ENCODE measurements at places on chromosomes 12 and 14. TPM values are rescaled to one million over a fixed set of nuclear protein-coding genes. Genes with fewer than 3 reads are reported as not detected.

The TSHR gene
- total RNA-seq, result not detected

The PIP4P1 gene
- total RNA-seq, result 46.2 TPM

The ZC2HC1C gene
- 2.5 TPM for total RNA-seq

The ANO2 gene
- total RNA-seq, result 0.63 TPM

The FGF6 gene
- total RNA-seq, result not detected

The CCDC60 gene
- total RNA-seq, result not detected

- H3K27me3 ChIP-seq, result no peaks in the 10 kb centered on the region
- H3K4me3 ChIP-seq, result no peak overlapping the region
- H3K4me1 ChIP-seq, result no peaks in the 10 kb centered on the region
- H3K36me3 ChIP-seq, result no peaks in the 10 kb centered on the region
- DNase-seq, result no peak
Observed at GRCh38 chr14:87457720-87458119, 535.3 kb downstream of the GALC start.

DNA sequence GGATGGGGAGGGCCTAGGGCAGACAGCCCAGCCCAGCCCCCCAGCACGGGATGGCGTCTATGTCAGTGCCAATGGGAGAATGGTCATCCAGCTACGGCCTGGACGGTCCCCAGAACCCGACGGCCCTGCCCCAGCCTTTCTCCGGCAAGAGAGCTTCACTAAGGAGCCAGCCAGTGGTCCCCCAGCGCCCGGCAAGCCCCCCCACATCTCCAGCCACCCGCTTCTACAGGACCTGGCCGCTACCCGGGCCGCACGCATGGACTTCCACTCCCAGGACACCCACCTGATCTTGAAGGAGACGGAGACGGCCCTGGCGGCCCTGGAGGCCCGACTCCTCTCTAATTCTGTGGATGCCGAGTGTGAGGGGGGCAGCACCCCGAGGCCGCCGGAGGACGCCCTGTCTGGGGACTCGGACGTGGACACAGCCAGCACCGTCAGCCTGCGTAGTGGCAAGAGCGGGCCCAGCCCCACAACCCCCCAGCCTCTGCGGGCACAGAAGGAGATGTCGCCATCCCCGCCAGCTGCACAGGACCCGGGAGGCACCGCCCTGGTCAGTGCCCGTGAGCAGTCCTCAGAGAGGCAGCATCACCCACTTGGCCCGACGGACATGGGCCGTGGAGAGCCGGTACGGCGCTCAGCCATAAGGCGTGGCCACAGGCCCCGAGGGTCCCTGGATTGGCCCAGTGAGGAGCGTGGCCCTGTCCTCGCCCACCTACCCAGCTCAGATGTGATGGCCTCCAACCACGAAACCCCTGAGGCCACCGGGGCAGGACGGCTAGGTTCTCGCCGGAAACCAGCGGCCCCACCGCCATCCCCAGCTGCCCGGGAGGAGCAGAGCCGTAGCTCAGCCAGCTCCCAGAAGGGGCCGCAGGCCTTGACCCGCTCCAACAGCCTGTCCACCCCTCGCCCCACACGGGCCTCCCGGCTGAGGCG lies 21.9 kb downstream of the CEP170B start:
- H3K27ac ChIP-seq, result no peak overlapping the region
- H3K27me3 ChIP-seq, result no peaks in the 10 kb centered on the region
- H3K4me1 ChIP-seq, result peaks cover 4% of the 10 kb centered on the region
- H3K4me3 ChIP-seq, result no peak overlapping the region
- peak; percentile 0 for DNase-seq

- H3K36me3 ChIP-seq, result no peaks in the 10 kb centered on the region
- no peak for DNase-seq
- no peak overlapping the region for H3K27ac ChIP-seq
- no peaks in the 10 kb centered on the region for H3K27me3 ChIP-seq
- H3K4me1 ChIP-seq, result no peaks in the 10 kb centered on the region
- H3K4me3 ChIP-seq, result no peak overlapping the region
Observed at GRCh38 chr12:52608161-52608560, 6.9 kb upstream of the KRT72 start.

- DNase-seq, result peak; percentile 67
- no peaks in the 10 kb centered on the region for H3K36me3 ChIP-seq
- H3K27ac ChIP-seq, result peak overlapping the region; percentile 29
Observed at GRCh38 chr12:12081836-12082497, 11.2 kb downstream of the BCL2L14 start.

DNA sequence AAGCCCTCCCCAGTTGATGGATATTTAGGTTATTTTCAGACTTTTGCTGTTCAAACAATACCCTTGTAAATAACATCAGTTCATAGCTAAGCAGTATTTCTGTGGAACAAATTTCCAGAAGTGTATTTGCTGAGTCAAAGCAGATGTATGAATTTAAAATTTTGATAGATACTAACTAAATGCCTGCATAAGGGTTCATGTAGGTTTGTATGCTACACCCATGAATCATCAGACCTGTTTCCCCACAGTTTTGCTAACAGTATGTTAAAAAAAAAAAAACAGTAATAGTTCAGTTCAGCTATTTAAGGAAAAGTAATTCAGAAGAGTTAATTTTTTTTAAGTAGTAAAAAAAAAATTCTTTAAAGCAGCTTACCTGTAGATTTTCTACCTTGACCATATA lies 236.1 kb upstream of the DIO2 start:
- no peaks in the 10 kb centered on the region for H3K36me3 ChIP-seq
- H3K27me3 ChIP-seq, result no peaks in the 10 kb centered on the region
- no peak overlapping the region for H3K27ac ChIP-seq
- no peak for DNase-seq

DNA sequence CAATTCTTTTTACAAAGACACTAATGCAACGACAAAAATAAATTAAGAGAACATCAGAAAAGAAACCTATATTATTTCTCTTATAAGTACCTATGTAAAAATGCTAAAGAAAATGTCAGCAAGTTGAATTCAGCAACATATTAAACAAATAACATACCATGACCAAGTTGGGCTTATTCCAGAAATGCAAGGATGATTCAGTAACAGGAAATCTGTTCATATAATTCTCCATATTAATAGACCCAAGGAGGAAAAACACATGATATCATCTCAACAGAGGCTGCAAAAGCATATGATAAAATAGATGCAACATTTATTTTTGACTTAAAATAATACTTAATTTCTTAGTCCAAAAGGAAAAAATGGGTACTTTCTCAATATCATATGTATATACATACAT lies 25.1 kb upstream of the GPHB5 start:
- no peaks in the 10 kb centered on the region for H3K4me1 ChIP-seq
- no peaks in the 10 kb centered on the region for H3K27me3 ChIP-seq
- no peak overlapping the region for H3K4me3 ChIP-seq
- no peak overlapping the region for H3K27ac ChIP-seq
- DNase-seq, result no peak
- no peaks in the 10 kb centered on the region for H3K36me3 ChIP-seq

DNA sequence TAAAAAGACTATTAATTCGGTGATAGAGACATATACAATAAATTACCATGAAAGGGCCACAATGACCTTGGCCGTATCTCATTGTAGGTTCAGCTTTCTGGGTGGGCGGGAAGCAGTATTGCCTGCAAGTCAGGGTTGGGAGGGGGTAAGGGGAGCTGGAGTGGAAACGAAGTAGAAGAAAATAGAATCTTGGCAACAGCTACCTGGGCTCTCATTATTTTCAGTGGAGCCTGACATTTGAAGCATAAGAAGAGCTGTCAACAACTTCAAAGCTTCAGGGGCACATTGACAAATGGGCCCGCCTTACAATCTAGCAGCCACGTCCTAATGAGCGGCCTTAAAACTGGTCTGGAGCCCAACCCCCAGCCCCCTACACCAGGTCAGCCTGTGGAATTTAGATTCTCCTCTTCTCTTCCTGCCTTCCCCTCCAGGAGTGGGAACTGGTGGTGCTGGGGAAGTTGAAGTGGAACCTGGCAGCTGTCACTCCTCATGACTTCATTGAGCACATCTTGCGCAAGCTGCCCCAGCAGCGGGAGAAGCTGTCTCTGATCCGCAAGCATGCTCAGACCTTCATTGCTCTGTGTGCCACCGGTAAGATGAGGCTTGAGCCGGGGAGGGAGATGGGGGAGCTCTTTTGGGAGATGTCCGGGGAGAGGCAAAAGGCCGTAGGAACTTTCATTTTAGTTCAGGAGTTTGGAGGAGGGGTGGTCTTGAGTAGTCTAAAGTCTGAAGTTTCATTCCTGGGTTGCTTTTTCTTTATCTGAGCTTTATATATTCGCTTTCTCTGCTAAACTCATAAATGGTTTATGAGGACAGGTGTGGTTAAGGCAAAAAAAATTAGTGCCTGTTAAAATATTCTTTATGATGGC lies 5.0 kb downstream of the CCND2 start:
- H3K4me3 ChIP-seq, result no peak overlapping the region
- H3K27me3 ChIP-seq, result peaks cover 9% of the 10 kb centered on the region
- no peaks in the 10 kb centered on the region for H3K36me3 ChIP-seq
- peaks cover 35% of the 10 kb centered on the region for H3K4me1 ChIP-seq
- peak; percentile 50 for DNase-seq
- H3K27ac ChIP-seq, result no peak overlapping the region

GRCh38 chr14:54787261-54787660 lies 115.4 kb downstream of the GCH1 start:
- no peaks in the 10 kb centered on the region for H3K36me3 ChIP-seq
- H3K27ac ChIP-seq, result no peak overlapping the region
- H3K4me3 ChIP-seq, result no peak overlapping the region
- H3K27me3 ChIP-seq, result no peaks in the 10 kb centered on the region

GRCh38 chr12:120678572-120678971 lies 8.4 kb upstream of the MLEC start:
- H3K27me3 ChIP-seq, result no peaks in the 10 kb centered on the region
- no peak overlapping the region for H3K4me3 ChIP-seq
- peaks cover 12% of the 10 kb centered on the region for H3K4me1 ChIP-seq
- no peak overlapping the region for H3K27ac ChIP-seq
- H3K36me3 ChIP-seq, result no peaks in the 10 kb centered on the region

- DNase-seq, result no peak
- no peak overlapping the region for H3K4me3 ChIP-seq
- no peaks in the 10 kb centered on the region for H3K27me3 ChIP-seq
- H3K36me3 ChIP-seq, result no peaks in the 10 kb centered on the region
Observed at GRCh38 chr14:68998062-68998461, 19.0 kb upstream of the ACTN1 start.

GRCh38 chr14:100476012-100476822 lies 111.0 kb downstream of the BEGAIN start:
- no peak for DNase-seq
- no peak overlapping the region for H3K4me3 ChIP-seq
- H3K4me1 ChIP-seq, result no peaks in the 10 kb centered on the region
- H3K36me3 ChIP-seq, result no peaks in the 10 kb centered on the region
- no peaks in the 10 kb centered on the region for H3K27me3 ChIP-seq

GRCh38 chr14:99534863-99535262 lies 53.7 kb downstream of the CCNK start:
- no peaks in the 10 kb centered on the region for H3K36me3 ChIP-seq
- no peaks in the 10 kb centered on the region for H3K27me3 ChIP-seq
- peaks cover 22% of the 10 kb centered on the region for H3K4me1 ChIP-seq
- DNase-seq, result no peak

DNA sequence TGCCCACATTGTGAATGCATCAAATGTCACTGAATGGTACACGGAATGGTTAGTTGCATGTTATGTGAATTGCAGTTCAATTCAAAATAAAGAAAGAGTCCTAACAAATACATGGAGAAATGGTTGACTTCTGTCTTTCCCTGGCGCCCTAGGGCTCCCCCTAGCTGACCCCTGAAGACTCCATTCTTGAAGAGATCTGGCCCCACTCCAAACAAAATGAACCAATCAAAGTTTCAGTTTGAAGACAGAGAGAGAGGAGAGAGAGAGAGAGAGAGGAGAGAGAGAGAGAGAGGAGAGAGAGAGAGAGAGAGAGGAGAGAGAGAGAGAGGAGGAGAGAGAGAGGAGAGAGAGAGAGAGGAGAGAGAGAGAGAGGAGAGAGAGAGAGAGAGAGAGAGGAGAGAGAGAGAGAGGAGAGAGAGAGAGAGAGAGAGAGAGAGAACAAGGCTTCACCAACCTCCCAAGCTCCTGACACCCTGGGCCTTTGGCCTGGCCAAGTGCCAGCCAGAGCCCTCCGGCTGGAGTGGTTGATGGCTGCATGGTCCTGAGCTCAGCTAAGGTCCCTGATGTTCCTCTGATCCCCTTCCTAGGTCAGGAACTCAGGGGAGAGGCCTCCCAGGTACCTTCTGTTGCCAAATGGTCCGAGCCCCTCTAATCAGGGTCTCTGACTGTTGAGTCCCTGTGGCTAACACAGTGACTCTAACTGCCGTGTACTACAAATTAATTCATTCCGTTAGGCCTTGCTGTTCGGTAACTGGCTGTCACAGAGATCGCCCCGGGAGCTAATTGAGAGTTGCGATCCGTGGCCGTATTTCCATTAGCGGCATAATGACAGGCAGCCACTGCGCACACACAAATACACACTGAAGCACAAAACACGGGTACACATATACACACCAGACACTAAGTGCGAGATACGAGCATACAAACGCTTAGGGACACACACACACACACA lies 188.8 kb downstream of the ESRRB start:
- H3K4me1 ChIP-seq, result no peaks in the 10 kb centered on the region
- H3K27ac ChIP-seq, result no peak overlapping the region
- no peaks in the 10 kb centered on the region for H3K36me3 ChIP-seq
- no peak overlapping the region for H3K4me3 ChIP-seq
- DNase-seq, result no peak

- peak; percentile 92 for DNase-seq
- H3K4me1 ChIP-seq, result peaks cover 61% of the 10 kb centered on the region
- H3K4me3 ChIP-seq, result peak overlapping the region; percentile 39
- no peaks in the 10 kb centered on the region for H3K36me3 ChIP-seq
- no peaks in the 10 kb centered on the region for H3K27me3 ChIP-seq
Observed at GRCh38 chr14:22822571-22823098, 7.1 kb upstream of the MRPL52 start.

DNA sequence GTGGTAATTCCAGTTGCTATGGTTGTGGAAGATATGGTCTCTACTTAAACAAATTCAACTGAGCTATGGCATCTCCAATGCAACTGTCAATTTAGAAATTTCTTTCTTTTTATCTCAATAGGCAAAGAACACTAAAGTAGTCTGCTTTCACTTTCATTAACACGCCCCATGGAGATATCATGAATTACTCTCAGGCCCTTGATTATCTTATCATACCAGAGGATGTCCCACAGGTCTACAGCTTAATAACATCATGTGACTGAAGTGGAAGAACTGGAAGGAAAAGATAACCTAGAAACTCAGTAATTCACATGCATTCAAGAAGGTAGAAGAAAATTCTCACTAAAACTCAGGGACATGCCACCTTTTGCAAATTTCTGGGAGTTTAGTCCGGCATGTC lies 114.3 kb downstream of the FLRT2 start:
- H3K27ac ChIP-seq, result no peak overlapping the region
- H3K27me3 ChIP-seq, result no peaks in the 10 kb centered on the region
- no peak for DNase-seq
- no peaks in the 10 kb centered on the region for H3K36me3 ChIP-seq
- H3K4me1 ChIP-seq, result no peaks in the 10 kb centered on the region
- no peak overlapping the region for H3K4me3 ChIP-seq

DNA sequence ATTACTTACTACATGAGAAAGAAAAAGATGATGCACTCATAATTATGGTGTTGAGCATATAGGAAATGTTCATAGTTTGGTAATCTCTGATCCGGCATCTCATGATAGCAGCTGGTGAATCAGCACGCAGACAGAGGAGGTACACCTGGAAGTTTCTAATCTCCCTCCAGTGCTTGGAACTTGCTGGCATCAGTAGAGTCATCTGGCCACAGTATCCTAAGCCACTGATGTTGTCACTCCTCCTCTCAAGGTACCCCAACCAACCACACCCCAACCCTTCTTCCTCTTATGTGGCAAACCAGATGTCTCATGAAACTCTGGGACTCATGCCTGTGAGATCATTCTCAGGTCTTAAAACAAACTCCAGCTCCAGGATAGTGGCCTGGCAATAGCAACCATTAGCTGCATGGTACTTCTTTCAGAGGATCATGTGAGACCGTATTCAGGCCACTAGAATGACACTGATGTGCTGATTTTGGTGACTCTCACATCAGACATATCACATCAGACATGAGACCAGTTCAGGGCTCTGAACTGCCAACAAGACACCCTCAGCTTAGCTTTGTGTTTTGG lies 143.0 kb downstream of the RASSF9 start:
- H3K27me3 ChIP-seq, result no peaks in the 10 kb centered on the region
- no peaks in the 10 kb centered on the region for H3K36me3 ChIP-seq
